ENCODE measurements at places on chromosomes 11 and 22.

- DNase-seq = no peak
Measured at GRCh38 chr11:69818603-69819441, at the start of gene FGF3. Gene FGF3, minus strand, starts transcription at chr11:69819416. Its CDS starts 483 bp downstream, at chr11:69818933.

GRCh38 chr11:118928870-118929500 lies 3.3 kb upstream of the BCL9L start:
- DNase-seq = no peak

DNA sequence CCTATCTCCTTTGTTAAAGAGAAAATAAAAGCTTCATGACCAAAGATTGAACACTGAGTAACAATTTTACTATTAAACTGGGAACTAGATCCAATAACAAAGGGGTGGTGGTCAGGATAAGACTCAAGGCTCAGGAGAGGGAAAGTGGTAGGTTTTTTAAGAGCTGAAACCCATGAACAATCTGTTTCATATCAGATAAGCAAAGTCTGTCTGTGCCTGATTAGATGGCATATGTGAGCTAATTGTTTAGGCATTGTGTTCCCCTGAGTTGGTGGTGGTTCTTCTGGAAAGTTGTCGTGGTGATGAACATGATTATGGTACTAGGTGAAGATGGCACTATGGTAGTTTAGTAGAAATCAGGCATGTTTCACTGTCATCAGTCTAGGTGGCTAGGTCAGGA lies 24.4 kb downstream of the USP47 start:
- DNase-seq = no peak

DNA sequence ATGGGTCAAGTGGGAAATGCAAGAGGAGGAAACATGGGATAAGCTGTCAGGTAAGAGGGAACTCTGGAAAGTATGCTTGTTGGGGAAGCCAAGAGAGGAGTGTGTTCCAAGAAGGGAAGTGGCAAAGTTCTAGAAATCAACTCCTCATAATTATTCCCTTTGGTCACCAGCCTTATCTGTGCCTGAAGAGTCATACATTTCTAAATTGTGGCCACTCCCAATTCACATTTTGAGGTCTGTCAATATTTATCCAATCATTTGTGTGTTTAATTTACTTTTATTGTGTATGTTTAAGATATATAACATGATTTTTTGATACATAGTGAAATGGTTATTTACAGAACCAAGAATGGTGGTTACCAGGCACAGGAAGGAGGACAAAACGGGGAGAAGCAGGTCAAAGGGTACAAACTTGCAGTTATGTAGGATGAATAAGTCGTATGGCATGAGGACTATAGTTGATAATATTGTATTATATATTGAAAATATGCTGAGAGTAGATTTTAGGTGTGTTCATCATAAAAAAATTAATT lies 131.7 kb downstream of the GRIA4 start:
- DNase-seq = no peak

DNA sequence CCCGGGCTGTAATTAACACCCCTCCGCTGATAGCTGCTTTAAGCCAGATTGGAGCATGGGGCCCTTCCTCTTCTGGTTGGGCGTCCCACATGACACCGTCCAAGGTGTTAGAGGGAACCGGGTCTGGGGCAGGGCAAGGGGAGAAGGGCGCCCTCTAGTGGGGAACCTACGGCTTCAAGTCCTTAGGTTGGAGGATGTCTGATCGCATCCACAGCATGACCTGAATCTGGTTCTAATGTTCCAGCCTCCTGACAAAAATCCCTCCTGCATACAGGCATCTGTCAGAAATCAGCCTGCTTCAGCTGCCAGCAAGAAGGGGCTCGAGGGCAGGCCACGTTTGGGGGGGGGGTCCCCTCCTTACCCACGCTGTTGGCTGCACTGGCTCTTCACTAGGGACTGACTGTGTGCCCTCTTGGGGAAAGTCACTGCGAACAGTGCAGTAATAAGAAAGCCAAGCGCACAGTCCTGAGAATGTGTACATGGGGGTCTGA lies 94.2 kb upstream of the TBCEL start:
- peak; percentile 44 for DNase-seq

- peak; percentile 49 for DNase-seq
Measured at GRCh38 chr11:77147668-77148321, 19.7 kb downstream of the MYO7A start.

DNA sequence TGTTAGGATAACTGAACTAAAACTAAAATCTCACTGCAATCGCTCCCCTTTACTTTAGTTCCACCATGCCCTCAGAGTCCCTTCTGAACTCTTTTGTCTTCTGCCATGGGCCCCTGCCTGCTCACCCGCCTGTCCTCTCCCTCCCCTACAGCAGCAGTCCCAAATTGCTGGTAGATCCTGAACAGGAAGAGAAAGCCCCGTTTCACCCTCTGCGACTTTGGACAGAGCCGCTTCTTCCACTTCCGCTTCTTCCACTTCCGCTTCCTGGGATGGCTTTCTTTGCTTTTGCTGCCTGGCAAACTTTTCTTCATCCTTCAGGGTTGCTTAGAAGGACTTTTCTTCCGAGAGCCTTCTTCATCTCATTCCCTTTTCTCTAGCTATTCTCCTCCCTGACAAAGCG lies 35.7 kb upstream of the TLCD5 start:
- no peak for DNase-seq

DNA sequence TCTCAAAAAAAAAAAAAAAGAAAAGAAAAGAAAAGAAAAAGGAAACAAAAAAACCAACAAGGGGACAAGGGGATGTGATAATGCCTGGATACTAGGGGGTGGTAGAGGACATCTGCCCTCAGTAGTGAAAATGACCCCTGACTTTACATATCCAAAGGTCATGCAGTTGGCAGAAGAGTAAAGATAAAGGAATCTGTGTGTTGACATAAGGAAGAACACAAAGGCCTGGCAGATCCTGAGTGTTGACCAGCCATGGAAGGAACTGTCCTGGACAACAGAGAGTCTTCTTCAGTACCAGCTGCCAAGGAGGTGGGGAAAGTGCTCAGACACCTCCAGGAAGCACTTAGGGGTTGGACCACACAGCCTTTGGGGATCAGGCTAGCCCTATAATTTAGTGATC lies 12.6 kb downstream of the SLC43A1 start:
- no peak for DNase-seq

DNA sequence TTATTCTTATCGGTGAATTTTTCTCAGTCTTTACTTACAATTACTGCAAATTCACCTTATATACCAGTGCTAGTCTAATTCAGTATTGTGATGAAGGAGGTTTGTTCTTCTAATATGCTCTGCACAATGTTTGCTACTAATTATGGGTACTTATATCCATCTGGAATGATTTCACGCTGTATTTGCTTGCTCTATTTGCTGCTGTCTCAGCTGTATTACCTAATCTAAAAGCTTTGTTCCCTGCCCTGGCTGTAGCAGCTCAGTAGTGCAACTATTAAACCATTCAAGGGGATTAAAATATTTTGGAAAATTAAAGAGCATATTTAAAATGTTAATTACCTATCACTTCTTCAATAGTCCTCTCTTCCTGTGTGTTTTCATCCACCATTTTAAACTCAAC lies 375.3 kb downstream of the LUZP2 start:
- no peak for DNase-seq

DNA sequence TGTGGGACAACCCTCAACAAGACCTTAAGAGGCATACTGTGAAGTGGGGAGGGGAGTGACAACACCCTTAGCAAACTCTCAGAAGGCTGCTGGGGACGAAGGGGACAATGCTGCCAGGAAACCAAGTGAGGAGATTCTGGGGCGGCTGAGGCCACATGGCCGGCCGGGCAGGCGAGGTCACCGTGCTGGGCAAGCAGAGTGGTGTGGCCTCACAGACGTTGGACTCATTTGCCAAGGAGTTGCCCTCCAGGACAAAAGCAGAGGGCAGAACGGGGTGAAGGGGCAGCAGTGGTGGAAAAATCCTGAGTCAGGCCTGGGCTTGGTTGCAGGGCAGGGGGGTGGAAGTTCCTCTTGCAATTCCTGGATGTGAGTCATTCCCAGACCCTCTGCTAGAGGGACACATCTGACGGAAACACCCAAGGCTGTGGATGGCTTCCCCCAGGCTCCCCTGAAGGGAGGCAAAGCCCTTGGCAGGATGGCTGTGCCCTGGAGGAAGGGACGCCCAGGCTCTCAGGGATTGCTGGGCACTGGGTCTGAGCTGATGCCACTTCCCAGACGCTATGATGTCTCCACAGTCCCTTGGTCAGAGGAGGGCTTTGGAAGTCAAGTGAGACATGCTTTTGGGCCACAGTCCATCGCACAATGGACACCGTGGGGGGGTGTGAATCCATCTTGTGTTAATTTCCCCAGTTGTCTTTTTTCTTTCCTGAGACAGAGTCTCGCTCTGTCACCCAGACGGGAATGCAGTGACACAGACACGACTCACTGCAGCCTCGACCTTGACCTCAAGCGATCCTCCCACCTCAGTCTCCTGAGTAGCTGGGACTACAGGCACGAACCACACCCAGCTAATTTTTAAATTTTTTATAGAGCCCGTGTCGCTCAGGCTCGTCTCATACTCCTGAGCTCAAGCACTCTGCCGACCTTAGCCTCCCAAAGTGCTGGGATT lies 16.2 kb upstream of the SHANK3 start:
- no peak for DNase-seq

DNA sequence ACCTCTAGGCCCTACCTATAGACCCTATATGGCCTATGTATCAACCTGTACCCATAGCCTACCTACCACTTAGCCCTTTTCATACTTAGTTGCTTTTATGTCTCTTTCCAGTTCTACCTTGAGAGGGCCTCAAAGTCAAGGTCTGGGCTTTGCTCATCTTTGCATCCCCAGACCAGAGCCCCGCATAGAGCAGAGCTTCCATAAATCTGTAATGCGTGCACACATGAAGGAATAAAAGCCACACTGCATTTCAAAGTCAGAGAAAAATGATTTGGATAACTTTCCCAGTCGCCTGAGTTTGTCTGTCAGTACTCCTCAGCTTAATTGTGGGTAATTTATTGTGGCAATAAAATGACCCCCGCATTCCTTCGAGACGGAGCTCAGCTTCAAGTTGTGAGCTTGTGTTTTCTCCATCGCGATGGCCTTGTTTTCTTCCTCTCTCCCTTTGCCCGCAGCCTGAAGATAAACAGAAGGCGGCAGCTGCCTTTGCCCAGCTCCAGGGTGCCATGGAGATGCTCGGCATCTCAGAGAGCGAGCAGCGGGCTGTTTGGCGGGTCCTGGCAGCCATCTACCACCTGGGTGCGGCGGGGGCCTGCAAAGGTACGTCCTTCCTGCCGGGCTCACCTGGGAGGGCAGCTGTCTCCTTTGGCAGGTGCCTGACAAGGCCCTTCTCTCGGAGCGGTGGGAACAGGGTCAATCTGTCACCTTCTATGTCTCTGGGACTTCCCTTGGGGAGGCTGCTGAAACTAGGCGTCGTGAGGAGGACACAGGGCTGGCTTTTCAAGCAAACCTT lies 55.7 kb downstream of the MYO18B start:
- no peak for DNase-seq

GRCh38 chr11:17559341-17560087 lies 12.5 kb downstream of the OTOG start:
- no peak for DNase-seq

GRCh38 chr11:23099256-23099655 lies 239.0 kb upstream of the CCDC179 start:
- no peak for DNase-seq

DNA sequence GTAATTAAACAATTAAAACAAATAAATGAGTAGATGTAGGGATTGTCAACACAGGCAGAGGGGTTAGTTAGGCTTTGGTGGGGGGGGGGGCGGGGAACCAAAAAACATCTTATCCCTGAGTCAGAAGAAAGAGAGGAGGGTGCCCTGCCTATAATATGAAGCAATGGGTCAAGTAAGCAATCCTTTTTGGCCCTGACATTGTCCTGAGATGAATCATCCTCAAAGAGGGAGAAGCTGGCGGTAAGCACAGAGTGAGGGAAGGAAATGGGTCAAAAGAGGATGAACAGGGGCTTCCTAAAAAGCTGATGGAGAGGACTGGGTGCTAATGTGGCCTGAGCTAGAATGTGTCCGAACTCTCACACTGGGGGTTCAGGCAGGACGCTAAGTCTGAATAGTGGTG lies 4.7 kb downstream of the OLFML1 start:
- DNase-seq = no peak

GRCh38 chr11:120031612-120032600 lies 106.0 kb downstream of the TRIM29 start:
- DNase-seq = no peak

GRCh38 chr22:27065279-27065678 lies 407.9 kb downstream of the MIAT start:
- DNase-seq = no peak

- no peak for DNase-seq
Measured at GRCh38 chr11:86196085-86196696, 48.4 kb upstream of the EED start.

DNA sequence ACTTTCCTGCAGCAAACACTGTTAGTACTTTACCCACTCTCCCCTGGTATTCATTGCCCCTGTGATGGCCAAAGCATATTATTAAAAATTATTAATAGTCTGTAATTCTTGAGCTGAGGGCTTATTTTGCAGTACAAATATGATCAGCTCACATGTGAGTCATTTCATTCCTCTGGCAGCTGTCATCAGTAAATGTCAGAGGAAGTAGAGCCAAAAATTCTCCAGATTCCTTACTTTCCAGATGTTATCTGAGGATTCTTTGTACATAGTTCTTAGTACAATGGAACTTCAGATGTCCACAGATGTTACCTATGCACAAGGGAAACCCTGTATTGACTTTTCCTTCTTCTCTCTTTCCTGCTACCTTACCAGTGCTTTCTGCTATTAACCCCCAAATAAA lies 12.5 kb downstream of the OR5B3 start:
- DNase-seq = no peak

GRCh38 chr11:126214441-126214840 lies 2.9 kb downstream of the FAM118B start:
- DNase-seq = no peak

GRCh38 chr11:118917481-118918127 lies 8.1 kb downstream of the BCL9L start:
- DNase-seq = peak; percentile 75

DNA sequence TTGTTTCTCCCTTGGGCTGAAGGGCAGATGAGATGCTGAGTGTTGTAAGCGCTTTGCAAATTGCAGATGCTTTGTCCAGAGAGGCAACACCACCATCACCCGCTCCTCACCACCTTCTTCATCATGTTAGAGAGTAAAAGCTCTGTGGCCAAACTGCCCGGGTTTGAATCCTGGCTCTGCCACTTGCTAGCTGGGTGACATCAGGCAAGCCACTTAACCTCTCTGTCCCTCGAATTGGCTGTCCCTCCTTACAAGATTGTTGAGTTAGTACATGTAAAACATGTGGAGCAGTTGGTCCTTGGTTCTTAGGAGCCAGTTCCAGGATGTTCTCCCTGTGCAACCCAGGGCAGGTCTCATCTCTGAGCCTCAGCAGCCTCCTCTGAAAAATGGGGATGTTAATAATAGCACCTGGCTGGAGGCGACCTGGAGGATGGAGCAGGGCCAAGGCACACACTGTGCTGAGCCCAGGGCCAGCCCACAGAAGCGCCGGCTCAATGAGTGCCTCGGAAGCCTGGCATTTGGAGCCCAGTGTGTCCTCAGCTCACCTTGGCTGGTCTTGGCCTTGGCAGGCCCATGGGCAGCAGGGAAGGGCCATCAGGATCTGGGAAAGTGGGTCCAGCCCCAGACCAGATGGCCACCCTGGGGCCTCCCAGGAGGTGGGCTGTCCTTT lies 10.5 kb downstream of the C11orf86 start:
- no peak for DNase-seq

Data from ovary (tissue), 10 donors.